ENCODE measurements at places on chromosomes 6 and 20.

DNA sequence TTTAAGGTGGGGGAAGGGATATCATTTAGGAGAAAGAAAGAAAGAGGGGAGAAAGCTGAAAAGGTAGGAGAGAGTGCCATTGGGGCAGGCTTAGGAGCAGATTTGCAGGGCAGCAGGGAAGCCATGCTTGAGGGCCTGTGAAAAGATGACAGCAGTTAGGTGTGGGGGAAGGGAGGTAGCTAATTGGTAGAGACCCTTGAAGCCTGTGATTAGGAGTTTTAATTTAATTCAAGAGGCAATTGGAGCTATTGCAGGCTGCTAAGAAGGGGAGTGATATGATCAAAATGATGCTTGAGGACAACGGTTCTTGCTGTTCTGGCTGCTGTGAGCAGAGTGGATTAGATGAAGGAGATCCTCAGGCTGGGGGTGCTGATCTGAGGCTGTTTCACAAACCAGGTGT lies 24.5 kb upstream of the SEC63 start:
- DNase-seq = no peak

GRCh38 chr20:62611819-62612218 lies 30.5 kb upstream of the SLCO4A1 start:
- DNase-seq = no peak

GRCh38 chr6:71523548-71523947 lies 234.9 kb downstream of the OGFRL1 start:
- DNase-seq = no peak

DNA sequence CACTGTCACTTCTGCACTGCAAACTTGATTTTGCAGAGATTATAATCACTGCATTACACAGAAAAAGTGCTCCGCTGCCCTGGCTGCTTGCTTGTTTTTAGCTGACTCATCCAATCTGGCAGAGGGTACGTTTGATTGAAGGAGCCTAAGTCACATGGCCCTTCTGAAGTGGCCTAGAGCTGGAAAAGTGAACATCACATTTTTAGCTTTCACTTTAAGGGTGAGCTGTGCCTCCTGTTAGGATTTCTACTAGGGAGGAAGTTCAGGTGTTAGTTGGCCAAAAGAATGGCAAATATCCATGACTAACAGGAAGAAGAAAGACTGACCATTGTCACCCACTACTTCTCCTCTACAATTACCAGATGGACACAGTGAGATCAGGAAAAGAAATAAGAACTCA lies 889.1 kb upstream of the MAP3K7 start:
- no peak for DNase-seq

DNA sequence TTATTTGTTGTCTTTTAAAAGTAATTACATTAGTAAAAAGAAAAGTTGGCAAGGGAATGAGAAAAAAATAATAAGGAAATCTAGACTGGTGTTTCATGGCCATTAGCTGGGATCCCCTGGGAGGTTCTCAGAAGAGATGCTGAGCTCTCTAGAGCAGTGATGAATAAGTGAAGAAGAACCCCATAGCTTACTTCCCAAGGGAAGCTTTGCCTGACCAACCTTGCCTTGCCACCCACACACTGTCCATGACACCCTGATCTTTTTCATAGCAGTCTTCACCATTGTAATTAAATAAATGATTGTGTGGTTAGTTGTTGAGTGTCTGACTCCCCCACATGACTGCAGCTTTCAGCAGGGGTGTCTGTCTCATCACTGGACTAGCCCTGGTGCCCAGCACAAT lies 5.9 kb downstream of the C6orf163 start:
- DNase-seq = no peak

- DNase-seq = no peak
These were observed 43.9 kb downstream of the SRC start for GRCh38 chr20:37389844-37390275.

DNA sequence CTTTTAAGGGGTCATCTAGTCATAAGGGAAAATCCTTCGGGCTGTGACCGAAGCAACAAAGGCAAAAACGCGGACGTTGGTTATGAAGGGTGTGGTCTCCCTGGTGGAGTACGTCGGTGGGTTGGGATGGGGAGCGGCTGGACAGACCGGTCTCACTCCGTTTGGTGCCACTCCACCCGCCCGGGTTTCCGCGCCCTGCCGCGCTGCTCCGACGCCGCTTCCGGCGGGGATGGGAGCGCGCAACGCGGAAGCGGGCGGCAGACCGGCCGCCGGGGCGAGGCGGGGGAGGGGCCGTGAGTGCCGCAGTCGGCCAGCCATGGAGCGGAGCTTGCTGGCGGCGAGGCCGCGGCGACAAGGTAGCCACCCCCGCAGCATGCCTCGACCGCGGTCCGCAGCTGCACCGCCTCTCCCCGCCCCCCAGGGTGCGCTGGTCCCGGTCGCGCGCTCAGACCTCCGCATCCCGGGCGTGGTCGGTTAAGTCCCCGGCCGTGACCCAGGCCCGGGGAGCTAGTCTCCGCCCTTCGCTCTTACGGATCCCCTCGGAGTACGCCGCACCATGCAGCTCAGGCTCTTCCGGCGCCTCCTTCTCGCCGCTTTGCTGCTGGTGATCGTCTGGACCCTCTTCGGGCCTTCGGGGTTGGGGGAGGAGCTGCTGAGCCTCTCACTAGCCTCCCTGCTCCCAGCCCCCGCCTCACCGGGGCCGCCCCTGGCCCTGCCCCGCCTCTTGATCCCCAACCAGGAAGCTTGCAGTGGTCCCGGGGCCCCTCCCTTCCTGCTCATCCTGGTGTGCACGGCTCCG lies at the start of gene B3GALT4:
TSS of gene B3GALT4 (plus strand) at position 260 of the 799 bp plus-strand sequence. CDS start at position 557, 297 bp downstream.
- DNase-seq = peak; percentile 83

DNA sequence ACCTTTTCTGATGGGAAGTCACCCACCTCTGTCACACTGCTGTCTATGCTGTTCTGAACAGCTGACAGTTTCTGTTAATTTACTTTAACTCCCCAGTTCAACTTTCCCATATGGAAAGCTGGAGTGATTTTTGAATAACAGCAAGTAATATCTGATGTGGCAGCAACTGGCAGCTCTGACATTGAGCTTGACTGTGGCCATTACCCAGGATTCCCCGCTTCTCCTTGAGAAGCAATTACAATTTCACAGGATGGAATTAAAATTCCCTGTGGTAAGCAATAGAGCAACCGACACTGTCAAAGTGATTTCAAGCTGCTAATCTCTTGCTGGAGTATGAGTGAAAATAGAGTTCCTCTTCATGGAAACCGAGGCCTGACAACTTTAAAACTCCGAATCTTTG lies 348.1 kb upstream of the SOX4 start:
- no peak for DNase-seq
